ENCODE measurements at places on chromosomes 6 and 20.

DNA sequence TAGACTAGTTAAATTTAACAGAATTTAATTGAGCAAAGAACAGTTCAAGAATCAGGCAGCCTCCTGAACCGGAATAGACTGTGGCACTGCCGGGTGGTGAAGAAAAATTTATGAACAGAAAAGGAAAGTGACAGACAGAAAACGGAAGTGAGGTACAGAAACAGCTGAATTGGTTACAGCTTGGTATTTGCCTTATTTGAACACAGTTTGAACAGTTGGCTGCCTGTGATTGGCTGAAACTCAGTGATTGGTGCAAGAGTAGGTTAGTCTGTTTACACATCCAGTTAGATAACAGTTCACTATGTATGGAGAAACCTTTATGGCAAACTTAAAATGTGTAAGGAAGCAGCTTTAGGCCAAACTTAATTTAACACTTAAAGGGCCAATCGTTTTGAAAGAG is 116.0 kb upstream of the CITED2 start:
- DNase-seq, result no peak

DNA sequence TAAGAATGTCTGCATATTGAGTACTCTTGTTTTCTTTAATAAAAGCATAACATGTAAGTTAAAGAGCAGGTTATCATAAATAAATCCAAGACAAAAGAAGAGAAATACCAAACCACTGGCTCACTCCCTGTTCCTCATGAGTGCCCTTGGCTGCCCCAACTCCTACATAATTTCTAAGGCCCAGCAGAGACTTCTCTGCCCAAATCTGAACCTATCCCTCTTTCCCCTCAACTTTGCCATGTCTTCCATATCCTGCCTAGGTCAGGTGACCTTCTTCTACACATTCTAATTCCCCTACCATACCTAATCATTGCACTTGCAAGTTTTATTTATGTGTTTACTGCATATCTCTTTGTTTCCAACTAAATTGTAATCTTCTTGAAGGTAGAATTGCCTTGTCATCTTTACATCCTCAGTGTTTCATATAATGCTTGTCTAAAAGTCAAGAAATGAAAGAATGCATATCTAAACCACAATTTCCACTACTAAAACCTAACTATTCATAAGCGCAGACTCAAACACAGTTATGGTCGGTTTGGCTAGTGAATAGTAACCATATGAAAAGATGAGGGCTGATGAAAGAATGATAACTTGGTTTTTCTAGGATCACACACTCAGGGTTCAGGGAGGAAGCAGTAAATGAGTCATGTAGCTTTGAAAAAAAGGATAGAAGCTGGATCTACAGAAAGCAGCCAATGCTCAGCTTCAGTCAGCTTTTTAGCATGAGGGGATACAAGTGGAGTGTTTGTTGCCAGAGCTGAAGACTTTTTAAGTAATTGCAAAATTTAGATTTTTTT is 53.3 kb upstream of the EYA4 start:
- DNase-seq, result no peak

- DNase-seq, result no peak
Observed at GRCh38 chr6:113820761-113821160, 36.4 kb upstream of the MARCKS start.

- no peak for DNase-seq
Observed at GRCh38 chr6:163384510-163384909, 30.0 kb upstream of the QKI start.

DNA sequence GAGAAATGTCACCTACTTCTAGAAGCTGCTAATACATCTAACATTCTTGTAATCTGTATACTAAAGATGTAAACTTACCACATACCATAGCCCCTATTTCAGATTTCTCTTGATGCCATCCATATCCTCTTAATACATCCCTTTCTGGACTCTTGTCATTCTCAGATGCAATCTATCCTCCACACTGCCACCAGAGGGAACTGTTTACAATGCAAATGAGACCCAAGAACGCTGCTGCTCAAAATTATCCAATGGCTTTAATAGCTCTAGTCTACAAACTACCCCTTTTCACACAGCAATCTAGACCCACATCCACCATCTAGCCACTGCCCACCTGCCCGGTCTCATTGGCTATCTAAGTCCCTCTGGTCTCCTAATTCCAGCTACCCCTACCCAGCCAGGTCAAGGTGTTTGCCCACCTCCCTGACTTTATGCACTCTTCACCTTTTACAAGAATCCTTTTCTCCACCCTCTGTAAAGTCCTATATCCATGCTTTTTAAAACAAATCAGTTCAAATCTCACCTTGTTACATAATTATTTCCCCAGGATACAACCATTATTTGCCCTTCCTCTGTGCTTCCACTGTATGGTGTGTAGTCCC is 14.8 kb downstream of the FAXC start:
- peak; percentile 72 for DNase-seq

GRCh38 chr6:34515473-34516387 is 40.4 kb downstream of the SPDEF start:
- DNase-seq, result peak; percentile 54

- no peak for DNase-seq
Observed at GRCh38 chr6:108766419-108766818, 81.8 kb upstream of the ARMC2 start.

GRCh38 chr6:54234539-54234938 is 73.7 kb upstream of the TINAG start:
- no peak for DNase-seq

DNA sequence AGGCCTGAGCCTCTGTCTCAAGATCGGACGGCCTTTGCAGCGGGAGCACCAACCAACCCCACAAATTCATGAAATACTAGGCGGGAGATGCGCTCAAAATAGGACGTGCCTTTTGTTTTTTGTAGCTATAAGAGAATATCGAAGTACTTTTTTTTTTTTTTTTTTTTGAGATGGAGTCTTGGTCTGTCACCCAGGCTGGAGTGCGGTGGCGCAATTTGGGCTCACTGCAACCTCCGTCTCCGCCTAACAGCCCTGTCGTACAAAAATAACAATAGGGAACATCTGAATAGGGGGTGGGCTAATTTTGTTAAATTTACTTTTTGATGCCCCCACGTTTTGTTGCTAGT is 5.9 kb upstream of the TUBB2A start:
- no peak for DNase-seq

DNA sequence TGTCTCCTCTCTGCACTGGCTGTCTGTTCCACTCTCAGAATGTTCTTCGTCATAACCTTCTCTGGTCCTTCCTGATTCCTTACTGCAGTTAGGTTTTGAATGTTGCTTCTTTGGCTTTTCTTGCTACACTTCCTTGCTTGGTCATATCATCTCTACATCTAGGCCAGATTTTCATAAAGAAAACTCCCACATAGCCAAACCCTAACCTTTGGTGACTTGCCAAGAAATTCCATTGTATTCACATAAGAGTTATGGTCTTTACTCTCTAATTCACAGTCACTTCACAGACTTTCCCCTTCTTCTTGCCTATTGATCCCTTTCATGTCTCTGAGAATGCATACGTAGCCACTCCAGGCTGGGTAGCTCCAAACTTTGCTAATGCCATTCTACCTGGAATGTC is 41.9 kb upstream of the SIM1 start:
- no peak for DNase-seq

GRCh38 chr6:40848038-40848437 is 191.0 kb downstream of the UNC5CL start:
- no peak for DNase-seq

GRCh38 chr6:3286641-3287171 is 28.0 kb downstream of the PSMG4 start:
- DNase-seq, result peak; percentile 27

- peak; percentile 94 for DNase-seq
Observed at GRCh38 chr6:27668442-27669294, 195.8 kb upstream of the ZNF184 start.

DNA sequence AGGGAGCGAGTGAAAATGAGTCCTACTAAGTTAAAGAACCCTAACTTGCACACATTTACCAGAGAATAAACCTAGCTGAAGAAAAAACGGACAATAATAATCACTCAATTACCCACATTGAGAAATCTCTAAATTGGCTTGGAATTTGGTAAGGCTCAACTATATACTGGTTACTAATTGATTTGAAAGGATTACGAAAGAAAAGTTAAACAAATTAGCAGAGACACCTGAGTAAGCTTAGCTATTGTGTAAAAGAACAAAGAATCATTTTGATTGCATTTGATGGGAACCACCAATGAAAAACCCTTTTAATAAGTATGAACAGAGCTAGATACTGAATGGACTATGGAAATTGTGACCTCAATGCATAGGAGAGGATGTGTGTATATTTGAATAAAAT is 118.6 kb upstream of the ADGRF1 start:
- no peak for DNase-seq

- no peak for DNase-seq
Observed at GRCh38 chr20:64069209-64069613, 6.2 kb downstream of the TCEA2 start.

- DNase-seq, result no peak
Observed at GRCh38 chr20:34566978-34567891, 8.7 kb downstream of the MAP1LC3A start.

- peak; percentile 29 for DNase-seq
Observed at GRCh38 chr20:5480824-5481600, 164.3 kb upstream of the PROKR2 start.

DNA sequence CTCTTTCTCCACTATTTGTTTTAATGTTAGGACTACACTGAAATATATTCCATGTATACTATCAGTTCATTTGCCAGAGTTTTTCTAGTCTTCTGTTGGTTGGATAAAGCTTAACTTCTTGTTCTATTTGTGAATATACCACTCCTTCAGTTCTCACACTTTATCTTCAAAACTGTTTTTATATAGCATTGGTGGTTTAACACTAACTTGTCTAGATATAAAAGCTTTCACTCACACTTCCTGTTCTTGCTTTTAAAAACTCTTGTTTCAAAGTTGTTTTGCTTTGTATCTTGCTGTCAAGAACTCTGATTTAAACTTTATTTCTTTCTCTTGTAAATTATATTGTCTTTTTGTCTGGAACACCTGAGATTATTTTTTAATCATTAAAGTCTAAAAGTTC is 226.8 kb upstream of the TENT5A start:
- no peak for DNase-seq

Data from endodermal cell (in vitro differentiated cells).